ENCODE measurements at places on chromosomes 1 and 21. TPM values are rescaled to one million over a fixed set of nuclear protein-coding genes. Genes with fewer than 3 reads are reported as not detected.

DNA sequence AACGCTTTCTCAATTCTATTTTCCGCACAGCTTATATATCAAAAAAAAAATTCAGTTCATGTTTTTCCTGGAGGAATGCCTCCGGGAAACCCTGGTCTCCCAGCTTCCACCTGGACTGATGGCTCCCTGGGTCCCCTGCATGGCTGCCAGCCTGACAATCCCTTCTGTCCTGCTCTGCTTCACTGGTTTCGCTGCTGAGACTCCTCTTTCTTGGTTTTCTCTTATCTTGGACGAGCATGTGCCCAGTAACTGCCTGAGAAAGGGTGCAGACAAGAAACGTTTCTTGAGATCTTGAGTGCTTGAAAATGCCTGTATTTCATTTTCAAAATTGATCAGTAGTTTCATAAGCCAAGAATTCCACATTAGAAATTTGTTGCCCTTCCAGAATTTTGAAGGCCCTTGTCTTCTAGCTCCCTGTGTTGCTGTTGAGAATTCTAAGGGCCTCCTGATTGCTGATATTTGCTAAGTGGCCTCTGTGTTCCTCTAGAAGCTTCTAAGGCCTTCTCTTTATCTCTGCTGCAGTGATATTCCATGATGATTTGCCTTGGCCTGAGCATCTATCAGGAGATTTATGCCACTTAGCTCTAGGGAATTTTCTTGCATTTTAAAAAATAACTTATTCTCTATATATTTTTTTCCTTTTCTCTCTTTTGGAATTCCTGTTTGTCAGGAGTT, 44.7 kb downstream of the ETS2 start:
- DNase-seq, result no peak

DNA sequence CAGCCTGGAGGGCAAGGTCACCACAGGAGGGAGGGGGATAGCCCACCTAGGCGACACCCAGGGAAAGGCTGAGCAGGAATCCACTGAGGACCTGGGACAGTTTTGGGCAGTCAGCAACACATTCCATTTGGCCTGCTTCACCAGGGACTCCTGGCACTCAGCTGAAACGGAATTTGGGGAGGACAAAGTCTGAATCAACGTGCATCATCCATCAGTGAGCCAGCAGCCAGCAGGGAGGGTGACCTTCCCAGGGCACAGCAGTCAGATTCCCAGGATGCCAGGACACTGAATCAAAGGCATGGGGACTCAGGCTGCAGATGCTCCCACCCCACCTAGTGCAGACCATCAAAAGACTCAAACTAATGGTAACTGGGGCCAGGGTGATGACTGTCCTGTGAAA, 4.6 kb downstream of the SH3BP5L start:
- peak; percentile 81 for DNase-seq

DNA sequence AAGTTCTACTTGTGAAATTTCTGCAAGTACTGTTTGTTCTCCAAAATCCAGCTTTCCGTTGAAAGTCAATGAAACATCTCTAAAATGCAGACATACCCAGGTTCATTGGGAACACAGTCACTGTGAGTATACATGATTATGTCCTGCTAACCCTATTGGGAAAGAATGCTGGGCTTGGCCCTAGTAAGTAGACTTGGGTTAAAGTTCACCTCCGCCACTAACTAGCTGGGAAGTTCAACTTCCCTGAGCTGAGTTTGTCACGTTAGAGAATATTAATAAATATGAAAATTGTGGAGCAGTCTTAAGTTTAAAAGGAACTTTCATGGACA, 10.5 kb upstream of the PGD start:
- DNase-seq, result no peak

GRCh38 chr1:89523572-89524368, 859 bp upstream of the LRRC8B start:
- no peak for DNase-seq

GRCh38 chr1:66367369-66367768, 166.6 kb upstream of the SGIP1 start:
- DNase-seq, result no peak

DNA sequence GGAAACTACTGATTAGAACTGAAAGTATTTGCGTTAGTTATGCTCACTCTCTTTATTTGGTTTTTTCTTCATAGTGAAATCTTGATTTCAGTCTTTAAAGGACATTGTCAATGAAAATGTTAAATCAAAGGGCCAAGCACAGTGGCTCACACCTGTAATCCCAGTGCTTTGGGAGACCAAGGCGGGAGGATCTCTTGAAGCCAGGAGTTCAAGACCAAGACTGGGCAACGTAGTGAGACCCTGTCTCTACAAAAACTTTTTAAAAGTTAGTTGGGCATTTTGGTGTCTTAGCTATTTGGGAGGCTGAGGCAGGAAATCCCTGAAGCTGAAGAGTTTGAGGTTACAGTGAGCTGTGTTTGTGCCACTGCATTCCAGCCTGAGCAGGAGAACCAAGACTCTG, 13.6 kb downstream of the RLF start:
- no peak for DNase-seq

DNA sequence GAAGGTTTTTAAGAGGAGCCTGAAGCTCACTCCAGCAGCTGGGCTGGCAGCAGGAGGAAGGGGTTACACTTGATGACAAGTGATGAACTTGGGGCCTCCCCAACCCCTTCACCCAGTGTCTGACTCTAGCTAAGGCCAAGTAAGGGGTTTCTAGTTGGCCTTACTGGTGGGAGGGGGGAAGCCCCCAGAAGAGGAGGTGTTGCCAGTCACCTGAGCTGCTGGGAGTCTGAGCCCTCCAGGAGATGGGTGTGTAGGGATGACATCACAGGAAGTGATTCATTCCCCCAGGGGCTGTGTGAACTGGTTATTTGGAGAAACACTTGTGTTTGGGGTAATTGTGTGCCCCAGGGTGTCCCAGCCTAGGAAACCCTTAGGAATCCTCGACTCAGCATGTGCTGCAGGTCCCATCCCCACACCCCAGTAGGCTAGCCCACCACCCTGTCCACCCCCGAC, 3.1 kb downstream of the PADI1 start:
- no peak for DNase-seq

GRCh38 chr21:19899645-19900044, 1098.6 kb upstream of the NCAM2 start:
- DNase-seq, result no peak

GRCh38 chr1:21318714-21319159, 28.5 kb upstream of the ECE1 start:
- no peak for DNase-seq

- DNase-seq, result no peak
Measured at GRCh38 chr1:67166196-67166595, at the start of gene IL23R. Gene IL23R (plus strand): TSS chr1:67166454. CDS start chr1:67168121, 1,667 bp downstream.

- DNase-seq, result peak; percentile 26
Measured at GRCh38 chr1:68016381-68016780, 34.0 kb downstream of the DIRAS3 start.

DNA sequence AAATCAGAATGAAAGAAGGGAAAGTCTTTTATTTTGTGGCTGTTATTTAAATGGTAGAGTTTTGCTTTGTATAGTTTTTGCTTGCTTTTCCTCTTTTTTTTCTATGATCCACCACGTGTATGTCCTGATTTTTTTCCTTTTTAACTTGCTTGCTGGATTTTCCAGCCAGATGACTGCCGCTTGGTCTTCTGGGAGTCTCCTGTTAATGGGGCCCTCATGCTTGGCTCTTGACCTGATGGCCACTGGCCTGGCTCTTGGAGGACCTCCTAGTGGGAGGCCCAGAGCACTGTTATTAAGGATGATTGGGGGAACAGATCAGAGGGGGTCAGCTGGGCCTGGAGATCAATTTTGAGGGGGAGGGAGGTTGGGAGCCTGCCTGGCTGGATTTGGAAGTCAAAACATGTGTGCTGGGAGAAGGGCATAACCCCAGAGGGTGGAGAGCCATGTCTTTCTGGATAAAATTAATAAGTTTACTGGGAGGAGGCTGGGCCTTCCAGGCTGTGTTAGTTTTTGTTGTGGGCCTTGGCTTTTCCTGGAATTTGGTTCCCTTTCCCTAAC, 1.2 kb downstream of the FGGY start:
- no peak for DNase-seq

GRCh38 chr1:76494807-76495206, 372.5 kb upstream of the ST6GALNAC5 start:
- no peak for DNase-seq

DNA sequence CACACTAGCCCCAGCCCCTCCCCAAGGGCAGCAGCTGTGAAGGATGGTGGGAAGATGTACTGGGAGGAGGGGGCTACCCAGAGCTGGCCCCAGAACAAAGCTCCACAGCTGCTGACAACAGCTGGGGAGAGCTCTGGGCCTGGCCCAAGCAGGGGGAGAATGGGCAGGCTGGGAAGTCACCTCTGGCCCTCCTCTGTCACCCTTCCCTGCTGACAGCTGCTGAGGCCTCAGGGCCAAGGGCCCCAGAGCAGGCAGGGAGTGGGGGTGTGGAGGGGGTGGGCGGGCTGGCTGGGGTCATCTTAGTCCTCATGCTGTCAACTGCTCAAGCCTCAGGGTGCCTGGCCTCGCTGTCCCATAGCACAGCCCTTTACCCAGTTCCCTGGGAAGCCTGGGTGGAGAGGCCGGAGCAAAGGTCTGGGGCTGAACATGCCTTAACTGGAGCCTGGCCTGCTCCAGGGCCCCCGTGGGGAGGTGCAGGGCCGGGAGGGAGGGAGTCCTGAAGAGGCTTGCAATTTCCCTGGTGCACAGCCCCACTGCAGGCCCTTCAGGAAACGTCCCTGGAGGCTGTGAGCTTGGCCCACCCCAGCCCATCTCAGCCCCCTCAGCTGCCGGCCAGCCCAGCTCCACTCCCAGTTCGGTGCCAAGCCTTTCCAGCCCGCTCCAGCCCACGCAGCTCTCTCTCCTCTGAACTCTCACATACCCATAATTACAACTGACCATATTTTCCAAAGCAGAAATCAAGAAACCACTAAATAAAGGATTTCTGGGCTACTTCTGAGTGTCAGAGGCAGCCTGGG, 25.7 kb downstream of the HSPG2 start:
- no peak for DNase-seq

- no peak for DNase-seq
Measured at GRCh38 chr1:200834383-200834782, 38.4 kb upstream of the GPR25 start.

- DNase-seq, result no peak
Measured at GRCh38 chr1:206774093-206774492, 1.8 kb upstream of the IL10 start.

GRCh38 chr1:41045740-41046139, 24.2 kb upstream of the SLFNL1 start:
- no peak for DNase-seq

DNA sequence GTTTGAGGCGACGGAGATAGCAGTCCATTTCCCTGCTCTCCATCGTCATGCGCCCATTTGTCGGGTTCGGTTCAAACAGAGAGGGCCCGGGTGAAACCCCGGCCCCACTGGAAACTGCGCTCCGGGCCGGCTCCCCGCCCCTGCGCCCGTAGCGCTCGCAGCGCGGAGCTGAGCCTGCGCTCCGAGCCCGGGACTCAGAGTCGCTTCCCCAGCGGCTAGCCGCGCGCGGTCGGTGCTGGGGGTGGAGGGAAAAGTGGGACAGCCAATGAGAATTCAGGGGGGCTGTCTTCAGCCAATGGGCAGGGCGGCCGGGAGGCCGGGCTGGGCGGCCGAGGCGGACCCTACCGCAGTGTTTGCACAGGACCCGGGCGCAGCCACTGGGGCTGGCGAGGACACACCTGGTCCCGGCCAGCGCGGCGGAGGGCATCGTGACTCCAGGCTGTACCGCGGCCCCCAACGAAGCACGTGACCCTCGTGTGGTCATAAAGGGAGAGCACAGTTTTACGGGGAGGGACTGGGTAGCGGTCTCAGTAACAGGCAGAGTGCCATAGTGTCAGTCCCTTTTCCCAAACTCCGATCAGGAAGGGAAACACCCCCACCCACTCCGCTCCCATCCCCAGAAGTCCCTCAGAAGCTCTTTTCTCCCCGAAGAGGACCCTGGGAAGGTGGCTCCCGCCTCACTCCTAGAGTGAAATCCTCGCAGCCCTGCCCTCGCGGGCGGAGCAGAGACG, at the start of gene INKA2:
Gene INKA2, minus strand, starts transcription at position 202 of the 731 bp plus-strand sequence. Its CDS starts 153 bp downstream, at position 49.
- no peak for DNase-seq

GRCh38 chr1:160569806-160570205, 9.5 kb downstream of the CD84 start:
- DNase-seq, result no peak

DNA sequence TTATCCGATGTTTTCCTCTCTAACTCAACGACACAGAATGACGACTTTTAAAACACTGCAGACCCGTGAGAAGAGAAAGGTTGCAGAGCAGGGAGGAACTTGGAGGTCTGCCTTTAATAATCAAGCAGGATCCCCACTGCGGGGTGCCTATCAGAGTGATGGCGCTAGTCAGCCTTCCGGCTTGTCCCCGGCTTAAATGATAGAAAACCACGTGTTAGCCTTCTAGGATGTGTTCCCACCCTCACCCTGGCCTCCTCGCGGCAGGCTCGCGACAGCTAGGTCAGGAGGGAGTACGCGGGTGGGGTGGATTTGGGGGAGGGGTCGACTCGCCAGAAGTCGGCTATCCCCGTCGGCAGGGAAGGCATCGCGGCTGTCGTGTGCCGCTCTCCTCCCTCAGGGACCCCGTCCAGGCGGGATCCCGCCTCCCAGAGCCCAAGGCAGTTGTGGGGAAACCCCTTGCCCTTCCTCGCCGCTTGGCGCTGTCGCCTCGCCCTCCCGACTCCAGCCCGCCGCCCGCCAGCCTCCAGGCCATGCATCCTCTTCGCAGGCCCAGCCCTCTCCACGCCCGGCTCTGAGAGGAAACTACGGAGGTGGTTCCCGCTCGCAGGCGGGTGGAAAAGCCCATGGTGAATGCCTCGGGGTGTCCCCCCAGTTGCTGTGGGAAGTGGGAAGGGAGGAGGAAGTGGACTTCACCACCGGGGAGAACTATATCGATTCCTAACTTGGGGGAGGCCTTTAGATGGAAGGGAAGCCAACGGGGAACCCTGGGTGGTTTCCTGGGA, 1.1 kb upstream of the SMG7 start:
- peak; percentile 26 for DNase-seq

DNA sequence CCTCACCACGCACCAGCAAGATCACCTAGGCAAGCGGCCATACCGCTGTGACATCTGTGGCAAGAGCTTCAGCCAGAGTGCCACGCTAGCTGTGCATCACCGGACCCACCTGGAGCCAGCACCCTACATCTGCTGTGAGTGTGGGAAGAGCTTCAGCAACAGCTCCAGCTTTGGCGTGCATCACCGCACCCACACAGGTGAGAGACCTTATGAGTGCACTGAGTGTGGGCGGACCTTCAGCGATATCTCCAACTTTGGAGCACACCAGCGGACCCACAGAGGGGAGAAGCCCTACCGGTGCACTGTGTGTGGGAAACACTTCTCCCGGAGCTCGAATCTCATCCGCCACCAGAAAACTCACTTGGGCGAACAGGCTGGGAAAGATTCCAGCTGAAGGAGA, 5.0 kb downstream of the ZNF691 start:
- DNase-seq, result no peak

Gene ELF3
- 0.21 TPM for polyA plus RNA-seq

Gene IARS2
- polyA plus RNA-seq, result 22.5 TPM

Gene TINAGL1
- 39.0 TPM for polyA plus RNA-seq

Gene PTGFR
- 7.8 TPM for polyA plus RNA-seq

Gene LCE3E
- polyA plus RNA-seq, result not detected

Gene ADAMTS5
- 5.4 TPM for polyA plus RNA-seq

Gene ASPM
- 9.4 TPM for polyA plus RNA-seq

Gene F13B
- polyA plus RNA-seq, result not detected

Gene LRRC38
- polyA plus RNA-seq, result not detected

Measured in BJ (cell line).